ENCODE measurements at places on chromosomes 2 and 18. TPM values are rescaled to one million over a fixed set of nuclear protein-coding genes. Genes with fewer than 3 reads are reported as not detected.

DNA sequence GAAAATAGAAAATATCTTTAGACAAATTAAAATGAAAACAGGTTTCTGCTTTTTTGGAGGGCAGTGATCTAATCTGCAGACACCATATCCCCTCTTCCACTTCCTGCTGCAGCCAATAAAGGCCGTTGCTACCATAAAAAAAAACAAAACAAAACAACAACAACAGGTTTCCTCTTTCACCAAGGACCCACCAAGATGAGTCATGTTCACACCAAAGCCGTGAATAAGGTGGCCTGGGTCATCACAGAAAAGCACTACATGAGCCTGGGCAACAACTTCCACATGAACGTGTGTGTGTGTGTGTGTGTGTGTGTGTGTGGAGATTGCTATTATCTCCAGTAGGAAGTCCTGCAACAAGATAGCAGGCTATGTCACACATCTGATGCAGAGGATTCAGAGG lies 24.8 kb upstream of the TFCP2L1 start:
- DNase-seq: no peak

DNA sequence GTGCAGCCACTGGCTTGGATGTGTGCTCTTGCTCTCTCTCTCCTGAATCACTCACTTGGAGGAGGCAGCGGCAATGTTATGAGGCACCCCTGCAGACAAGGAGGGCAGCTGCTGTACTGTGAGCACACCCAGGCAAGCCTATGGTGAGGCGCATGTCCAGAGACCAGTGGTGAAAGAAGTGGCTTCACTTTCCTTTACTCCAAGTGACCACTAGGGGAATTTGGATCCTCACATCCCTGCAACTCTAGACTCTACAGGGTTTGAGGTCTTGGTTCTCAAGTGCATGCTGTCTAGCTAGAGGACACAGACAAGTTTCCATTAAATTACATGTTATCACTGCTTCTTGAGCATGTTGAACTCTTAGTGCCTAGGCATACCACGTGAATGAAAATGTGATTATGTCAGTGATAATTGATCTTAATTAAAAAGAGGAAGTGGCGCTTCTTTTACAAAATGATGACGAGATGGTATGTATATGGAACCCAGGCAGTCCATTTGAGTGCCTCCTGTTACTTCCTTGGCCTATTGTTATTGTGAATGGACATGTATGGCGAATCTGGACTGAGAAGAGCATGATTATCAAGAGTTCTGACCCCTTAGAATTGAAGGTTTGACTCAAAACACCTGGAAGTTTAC lies 181.0 kb upstream of the CDH2 start:
- DNase-seq: no peak

- DNase-seq: peak; percentile 51
These were observed 152.6 kb downstream of the RTN4 start for GRCh38 chr2:54897420-54898310.

DNA sequence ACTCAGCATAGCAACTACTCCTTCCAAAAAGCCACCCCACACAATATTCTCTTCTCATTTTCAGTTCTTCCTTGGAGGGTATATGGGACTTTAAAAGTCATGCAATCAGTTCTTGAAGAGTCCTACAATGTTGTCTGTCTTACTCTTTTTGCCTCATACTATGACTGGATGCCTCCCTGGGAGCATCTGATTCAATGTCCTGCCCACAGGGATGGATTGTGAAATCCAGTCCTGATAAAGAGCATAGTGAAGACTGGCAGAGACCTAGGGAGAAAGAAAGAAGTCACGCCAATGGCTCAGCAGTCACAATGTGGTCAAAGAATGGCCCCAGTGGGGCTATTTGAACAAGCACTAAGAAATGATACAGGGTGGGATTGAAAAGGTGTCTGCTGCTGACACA lies 155.1 kb upstream of the SERPINE2 start:
- no peak for DNase-seq

- no peak for DNase-seq
These were observed 46.5 kb upstream of the RAB31 start for GRCh38 chr18:9661564-9661963.

The DES gene
- not detected for total RNA-seq

DNA sequence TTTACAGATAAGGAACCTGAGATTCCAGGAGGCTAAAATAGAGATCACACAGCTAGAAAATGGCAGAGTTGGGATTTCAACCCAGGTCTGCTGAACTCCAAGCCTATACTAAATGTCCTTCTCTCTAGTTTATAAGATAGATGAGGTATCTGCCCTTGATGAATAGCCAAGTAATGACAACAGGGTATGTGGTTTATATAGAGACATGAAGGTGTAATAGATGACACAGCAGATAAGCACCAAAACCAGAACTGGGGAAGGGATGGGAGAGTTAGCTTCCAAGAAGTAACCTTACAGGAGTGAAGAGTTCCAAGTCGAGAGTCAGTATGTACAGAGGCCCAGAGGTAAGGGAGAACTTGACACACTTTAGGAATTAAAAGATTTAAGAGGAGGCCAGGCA lies 104.7 kb upstream of the UBXN4 start:
- no peak for DNase-seq

- DNase-seq: no peak
These were observed 31.6 kb upstream of the SLC35F6 start for GRCh38 chr2:26732446-26732845.

The KCNG2 gene
- total RNA-seq: 3.8 TPM

The RUFY4 gene
- total RNA-seq: not detected

GRCh38 chr2:96163768-96164429 lies 18.7 kb upstream of the DUSP2 start:
- no peak for DNase-seq
